ENCODE measurements at places on chromosomes 1 and 21.
A peak's percentile ranks its signal among the peaks of the same experiment; 100 is the strongest.

DNA sequence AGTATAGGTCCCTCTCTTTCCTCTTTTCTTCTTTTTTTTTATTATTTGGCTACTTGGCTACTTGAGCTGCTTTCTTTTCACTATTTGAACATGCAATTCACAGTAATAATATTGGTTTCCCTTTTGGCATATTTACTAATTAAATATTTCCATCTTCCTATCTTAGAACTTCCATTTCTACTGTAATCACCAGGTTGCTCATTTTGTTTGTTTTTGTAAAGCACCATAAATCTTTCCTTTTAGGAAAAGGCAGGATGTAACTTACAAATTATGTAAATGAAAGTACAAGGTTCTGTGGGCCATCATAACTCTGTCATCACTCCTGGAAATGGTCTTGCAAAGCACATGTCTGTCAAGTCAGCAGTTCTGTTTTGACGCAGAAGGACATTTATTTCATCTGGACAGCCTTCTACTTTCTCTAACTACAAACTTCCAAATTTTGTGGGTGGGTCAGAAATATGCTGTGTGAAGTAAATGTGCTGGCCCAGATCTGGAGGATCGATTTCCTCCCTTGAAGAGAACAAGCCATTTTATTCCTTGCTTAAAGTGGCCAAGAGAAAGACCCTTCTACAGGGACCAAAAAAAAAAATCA, 71.7 kb upstream of the TNFSF18 start:
- no peak for DNase-seq

DNA sequence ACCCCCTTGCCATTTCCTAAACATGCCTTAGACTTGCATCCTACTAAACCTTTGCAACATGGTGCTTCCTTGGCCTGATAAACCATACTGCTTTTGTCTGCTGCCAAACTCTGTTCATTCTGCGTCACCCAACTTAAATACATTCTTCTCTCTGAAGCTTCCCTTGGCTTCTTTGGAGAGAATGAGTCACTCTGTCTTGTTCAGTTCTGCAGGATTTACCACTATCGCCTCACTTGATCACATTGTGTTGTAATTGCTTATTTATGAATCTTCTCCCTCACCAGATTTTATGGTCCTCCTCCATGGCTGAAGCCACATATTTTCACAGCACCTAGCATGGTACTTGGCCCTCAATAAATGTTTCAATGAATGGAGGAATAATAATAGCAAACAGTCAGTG, 21.7 kb upstream of the TUT4 start:
- DNase-seq, result no peak

GRCh38 chr21:41465176-41465781, 39.2 kb downstream of the MX1 start:
- DNase-seq, result no peak

GRCh38 chr1:161162052-161162451, 2.8 kb downstream of the USP21 start:
- DNase-seq, result no peak

DNA sequence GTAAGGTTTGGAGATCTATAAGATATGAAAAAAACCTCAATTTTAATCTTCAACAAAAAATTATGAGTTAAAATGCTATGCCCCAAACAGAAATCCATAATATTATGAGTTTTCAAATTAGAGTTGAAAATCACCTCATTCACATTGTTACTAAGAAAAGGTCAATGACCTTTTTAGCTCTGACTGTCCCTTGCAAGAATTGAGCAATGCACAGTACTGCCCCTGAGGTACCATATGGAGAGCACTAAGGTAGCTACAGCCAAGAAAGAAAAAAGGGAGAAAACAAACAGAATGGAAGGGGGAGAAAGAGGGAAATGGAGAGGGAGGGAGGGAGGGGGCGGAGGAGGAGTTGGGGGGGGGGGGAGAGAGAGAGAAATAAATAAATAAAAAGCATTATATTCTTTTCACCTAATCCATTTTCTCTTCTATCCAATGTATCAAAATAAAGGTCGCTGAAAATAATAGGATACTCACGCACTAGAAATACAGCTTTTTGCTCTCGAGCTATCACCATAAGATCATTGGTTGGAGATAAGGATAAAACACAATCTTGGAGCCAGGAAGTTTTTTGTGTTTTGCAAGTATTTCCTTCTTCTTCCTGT, 58.8 kb downstream of the RAB3GAP2 start:
- no peak for DNase-seq

- DNase-seq, result no peak
Observed at GRCh38 chr1:226792368-226792767, 53.3 kb upstream of the ITPKB start.

DNA sequence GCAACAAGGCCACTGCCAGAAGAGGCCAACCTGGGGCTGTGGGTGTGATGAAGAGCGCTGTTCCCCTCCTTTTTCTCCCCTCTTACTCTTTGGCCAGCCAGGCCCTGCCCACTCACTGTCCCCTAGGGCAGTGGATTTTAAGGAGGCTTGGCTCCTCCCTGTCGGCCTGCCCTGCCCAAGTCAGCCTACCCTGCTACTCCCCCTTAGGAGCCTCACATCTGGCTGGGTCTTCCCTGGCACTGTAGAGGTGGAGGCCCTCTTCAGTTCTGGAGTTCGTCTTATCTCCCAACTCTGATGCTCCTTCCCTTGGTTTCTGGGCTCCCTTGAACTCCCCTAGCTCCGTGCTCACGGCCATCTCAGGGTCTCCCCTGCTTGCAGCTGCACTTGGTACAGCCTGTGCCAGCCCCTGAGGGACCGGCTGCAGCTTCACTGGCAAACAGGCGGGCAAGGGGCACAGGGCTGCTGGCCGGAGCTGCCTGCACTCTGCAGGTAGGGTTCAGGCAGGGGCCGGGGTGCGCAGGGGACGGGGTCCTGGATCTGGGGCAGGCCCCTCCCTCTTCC, 4.0 kb downstream of the AMPD2 start:
- no peak for DNase-seq

- no peak for DNase-seq
Observed at GRCh38 chr21:44603109-44603875, 2.9 kb downstream of the KRTAP10-7 start.

GRCh38 chr1:20787029-20787839, at the start of gene HP1BP3:
Gene HP1BP3, minus strand, starts transcription at chr1:20787307. Its CDS starts 6,867 bp downstream, at chr1:20780440.
- DNase-seq, result peak; percentile 83

DNA sequence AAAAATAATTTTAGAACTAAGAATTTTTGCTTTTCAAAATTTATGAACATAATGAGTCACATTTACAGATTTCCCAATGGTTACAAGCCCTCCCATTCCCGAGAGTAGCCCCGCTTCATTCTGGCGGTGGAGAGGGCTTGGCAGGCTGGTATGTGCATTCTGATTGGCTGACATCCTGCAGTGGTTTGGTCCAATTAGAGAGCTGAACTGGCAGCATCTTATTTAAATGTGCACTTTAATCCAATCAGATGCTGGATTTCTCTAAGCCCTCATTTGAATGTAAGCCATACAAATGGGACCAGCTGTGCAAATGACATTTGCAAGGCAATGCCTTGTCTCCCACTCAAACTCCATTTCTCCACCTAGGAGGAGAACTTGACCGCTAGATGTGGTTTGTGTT, 18.0 kb upstream of the TRIM17 start:
- DNase-seq, result no peak

DNA sequence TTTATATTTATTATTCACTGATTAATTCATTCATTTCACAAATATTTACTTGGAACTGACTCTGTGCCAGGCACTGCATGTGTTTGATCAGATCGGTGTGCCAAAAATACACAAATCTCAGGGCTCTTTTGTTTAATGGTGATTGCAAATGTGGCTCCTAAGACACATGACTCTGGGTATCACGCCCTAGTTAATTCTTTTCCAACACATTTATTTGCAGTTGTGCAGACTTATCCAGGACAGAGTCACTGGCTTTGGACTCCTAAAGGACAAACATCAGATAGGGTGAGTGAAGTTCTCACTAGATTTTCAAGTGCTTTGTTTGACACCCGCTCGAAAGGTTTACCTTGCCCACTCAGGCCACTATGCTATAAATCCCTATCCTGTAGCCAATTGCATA, 335.5 kb downstream of the BARHL2 start:
- DNase-seq, result no peak

GRCh38 chr1:15246960-15247614, at the start of gene FHAD1:
Gene FHAD1, plus strand, starts transcription at chr1:15247223. Its CDS starts 4,562 bp downstream, at chr1:15251785.
- peak; percentile 93 for DNase-seq

DNA sequence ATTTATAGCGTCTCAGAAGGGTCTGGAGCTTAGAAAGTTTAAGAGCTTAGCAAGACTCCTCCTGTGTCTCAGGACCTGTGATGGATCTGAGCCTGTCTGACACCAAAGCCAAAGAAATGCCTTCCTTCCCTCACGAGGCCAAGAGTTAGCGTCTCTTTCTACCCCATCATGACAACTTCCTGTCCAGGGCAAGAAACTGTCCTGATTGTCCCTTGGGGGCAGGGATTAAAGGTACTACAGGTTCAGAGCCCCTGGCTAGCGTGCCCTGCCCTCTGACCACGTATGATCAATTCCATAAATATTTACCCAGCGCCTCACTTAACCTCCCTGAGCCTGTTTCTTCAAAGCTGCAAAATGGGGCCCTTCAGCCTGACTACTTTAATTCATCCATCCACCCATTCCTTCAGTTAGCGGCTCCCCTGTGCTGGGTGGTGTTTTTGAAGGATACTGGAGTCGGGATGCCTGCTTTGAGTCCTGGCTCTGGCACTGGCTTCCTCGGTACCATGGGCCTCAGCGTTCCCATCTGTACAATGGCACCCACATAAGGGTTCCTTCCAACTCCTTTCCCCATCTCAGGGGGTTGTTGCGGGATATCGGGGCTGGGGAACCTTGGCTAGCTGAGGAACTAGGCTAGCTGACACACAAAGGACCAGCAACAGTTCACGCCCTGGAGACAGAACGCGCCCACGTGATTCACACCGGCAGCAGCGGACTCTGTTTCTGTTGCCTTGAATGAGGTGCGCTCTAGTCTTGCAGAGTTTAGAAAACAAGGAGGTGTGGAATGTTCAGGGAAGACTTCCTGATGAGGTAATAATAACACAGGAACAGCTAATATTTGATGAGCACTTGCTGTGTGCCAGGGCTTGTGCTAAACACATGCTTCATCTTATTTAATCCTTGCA, 23.0 kb upstream of the EPHA2 start:
- peak; percentile 78 for DNase-seq

DNA sequence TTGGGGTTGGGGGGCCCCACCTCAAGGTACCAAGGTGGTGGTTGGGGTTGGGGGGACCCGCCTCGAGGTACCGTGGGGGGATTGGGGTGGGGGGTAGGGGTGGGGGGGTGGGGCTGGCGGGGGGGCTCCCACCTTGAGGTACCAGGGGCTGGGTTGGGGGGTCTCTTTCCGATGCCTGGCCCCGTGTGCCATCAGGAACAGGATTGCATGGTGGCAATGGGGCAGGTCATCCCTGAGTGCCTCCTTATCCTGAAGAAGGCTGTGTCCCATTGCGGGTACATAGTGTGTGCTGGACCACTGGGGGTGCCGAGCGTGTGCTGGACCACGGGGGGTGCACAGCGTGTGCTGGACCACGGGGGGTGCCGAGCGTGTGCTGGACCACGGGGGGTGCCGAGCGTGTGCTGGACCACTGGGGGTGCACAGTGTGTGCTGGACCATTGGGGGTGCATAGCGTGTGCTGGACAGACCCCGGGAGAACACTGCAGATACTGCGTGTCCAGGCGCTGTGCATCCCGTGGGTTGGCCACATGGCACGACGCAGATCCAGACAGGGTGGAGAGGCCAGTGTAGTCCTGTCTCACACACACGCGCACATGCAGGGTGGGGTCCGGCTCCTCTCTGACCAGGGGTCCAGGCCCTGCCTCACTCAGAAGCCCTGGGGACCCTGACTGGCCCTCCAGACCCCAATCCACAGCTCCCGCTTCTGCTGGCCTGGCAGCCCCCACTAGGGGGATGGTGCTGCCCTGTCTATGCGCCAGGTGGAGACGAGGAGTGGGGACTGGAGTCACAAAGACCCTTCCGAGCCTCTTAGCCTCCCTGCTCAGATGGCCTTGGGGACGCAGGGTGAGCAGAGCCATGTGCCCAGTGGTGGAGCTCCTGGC, 4.2 kb downstream of the SCNN1D start:
- no peak for DNase-seq

GRCh38 chr1:220007438-220007837, 38.9 kb downstream of the EPRS1 start:
- DNase-seq, result no peak

DNA sequence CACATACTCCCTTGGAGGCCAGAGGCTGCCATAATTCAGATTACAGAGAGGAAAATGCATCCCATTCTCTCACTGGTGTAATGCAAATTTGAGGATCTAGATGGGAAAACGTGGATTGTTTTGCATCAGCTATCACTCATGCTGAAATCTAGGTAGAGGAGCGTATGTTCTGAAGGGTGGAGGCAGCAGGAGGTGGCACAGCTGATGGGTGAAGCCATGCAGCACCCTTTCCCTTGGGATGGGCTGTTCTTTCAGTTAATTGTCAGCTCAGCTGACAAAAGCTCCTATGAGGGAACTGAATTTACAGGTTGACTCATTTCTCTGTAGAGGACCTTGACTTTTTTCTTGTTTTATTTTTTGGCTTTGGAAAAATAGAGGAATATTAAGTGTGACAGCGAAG, 41.8 kb downstream of the CAMTA1 start:
- no peak for DNase-seq

GRCh38 chr1:181405584-181405983, 77.7 kb upstream of the CACNA1E start:
- no peak for DNase-seq

GRCh38 chr1:85328713-85329397, 52.4 kb upstream of the BCL10 start:
- peak; percentile 38 for DNase-seq

DNA sequence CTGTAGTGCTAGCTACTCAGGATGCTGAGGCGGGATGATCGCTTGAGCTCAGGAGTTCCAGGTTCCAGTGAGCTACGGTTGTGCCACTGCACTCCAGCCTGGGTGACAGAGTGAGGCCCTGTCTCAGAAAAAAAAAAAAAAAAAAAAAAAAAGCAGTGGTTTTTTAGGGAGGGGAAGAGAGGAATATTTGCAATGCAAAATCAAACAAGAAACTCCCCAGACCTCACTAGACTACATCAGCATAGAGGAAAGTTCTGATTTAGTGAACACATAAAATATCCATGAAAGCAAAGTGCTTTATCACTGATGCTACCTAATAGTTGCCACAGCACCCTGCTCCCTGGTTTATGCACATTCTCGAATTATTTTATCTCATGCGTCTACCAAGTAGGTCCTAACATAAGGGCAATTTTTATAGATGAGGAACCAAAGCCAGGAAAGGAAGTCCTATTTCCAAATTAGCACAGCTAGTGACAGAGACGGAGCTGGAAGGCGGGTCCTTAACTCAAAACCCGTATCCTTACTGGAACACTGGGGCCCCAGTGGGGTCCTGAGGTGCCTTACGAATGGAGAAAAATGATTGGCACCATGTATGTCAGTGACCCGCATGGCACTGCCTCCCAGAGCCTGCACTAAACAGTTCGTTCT, 50.7 kb upstream of the GPR157 start:
- DNase-seq, result no peak

GRCh38 chr1:52867087-52867863, 24.7 kb downstream of the ZYG11A start:
- no peak for DNase-seq

DNA sequence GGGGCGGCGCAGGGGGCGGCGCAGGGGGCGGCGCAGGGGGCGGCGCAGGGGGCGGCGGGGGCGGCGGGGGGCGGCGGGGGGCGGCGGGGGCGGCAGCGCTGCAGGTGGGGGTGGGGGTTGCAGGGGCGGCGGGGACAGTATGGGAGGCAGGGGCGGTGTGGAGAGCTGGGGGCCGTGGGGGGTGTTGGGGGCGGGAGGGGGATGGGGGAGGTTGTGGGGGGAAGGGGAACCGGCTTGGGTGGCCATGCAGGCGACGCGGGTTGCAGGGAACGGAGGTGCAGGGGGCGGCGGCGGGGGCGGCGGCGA, 13.0 kb upstream of the SLC19A1 start:
- no peak for DNase-seq

- no peak for DNase-seq
Observed at GRCh38 chr1:90174246-90174645, 179.3 kb downstream of the ZNF326 start.

Measured in stomach (tissue), 19 donors.